ENCODE measurements at places on chromosomes 11 and 22. TPM values are rescaled to one million over a fixed set of nuclear protein-coding genes. Genes with fewer than 3 reads are reported as not detected.

DNA sequence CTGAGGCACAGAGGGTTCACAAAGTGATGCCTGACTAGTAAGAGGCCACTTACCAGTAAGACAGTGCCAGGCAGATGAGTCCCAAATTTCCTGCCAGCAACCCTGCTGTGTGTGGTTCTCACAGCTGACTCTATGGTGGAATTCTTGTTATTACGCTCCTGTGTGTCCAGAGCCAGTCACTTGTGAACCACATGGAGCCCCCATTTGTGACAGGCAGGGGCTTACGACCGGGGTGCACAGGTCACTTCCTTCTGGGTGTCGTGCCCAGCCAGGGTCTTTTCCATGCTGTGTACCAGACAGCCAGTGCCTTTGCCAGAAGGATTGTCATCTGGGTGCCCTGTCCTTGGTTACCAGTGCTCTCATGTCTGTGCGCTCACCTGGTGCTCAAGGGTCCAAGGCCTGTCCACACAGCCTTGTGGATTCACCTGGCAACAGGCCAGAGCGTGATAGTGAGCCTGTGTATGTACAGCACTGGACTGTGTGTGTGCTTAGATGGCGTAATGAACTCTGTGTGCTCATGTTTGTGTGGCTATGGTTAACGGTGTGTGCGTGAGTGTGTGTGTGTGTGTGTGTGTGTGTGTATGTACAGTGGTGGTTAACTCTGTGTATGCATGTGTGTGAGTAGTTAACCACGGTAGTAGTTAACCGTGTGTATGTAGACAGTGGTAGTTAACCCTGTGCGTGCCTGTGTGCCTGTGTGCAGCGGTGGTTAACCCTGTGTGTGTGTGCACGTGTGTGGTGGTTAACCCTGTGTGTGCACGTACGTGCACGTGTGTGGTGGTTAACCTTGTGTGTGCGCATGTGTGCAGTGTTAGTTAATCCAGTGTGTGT lies 18.6 kb downstream of the GRAMD4 start:
- no peak for DNase-seq

DNA sequence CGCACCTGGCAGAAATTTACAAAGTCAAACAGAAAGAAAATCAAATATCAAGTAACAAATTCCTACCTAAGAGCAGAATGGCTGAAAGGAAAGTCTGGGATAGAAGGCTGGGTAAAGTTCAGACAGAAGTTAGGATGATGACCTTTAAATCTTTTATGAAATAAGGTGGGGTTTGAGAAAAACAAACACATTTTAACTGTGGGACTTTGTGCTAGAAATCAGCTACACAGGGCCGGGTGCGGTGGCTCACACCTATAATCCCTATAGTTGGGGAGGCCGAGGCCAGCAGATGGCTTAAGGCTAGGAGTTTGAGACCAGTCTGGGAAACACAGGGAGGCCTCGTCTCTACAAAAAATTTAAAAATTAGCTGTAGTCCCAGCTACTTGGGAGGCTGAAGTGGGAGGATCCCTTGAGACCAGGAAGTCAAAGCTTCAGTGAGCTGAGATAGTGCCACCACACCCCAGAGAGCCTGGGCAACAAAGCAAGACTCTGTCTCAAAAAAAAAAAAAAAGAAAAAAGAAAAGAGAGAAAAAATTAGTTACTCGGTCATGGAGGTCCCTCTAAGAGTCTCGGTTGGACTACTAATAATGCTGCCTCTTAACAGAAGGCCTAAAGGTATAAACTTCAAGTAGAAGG lies 119.7 kb upstream of the BID start:
- DNase-seq: no peak

DNA sequence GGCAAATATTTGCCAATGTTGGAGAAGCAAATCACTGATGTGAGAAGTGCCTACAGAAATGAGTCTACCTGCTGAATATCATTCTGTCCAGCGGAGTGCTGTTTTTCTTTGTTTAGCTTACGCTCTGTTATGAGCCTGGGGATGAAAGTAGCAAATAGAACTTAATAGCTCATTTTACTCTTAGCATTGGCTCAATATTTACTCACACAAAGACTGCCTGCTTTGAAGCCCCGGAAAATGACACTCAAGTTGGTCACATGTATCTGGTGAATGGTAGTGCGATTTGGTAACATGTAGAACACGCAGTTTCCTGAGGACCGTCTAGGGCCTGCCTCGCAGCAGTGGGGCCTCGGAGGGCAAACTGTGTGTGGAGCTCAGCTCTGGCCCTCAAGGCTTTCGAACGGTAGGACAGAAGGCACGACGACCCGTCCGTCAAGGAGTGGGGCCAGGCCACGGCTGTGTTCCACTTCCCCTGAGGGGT lies 38.9 kb downstream of the TBC1D22A start:
- DNase-seq: no peak

DNA sequence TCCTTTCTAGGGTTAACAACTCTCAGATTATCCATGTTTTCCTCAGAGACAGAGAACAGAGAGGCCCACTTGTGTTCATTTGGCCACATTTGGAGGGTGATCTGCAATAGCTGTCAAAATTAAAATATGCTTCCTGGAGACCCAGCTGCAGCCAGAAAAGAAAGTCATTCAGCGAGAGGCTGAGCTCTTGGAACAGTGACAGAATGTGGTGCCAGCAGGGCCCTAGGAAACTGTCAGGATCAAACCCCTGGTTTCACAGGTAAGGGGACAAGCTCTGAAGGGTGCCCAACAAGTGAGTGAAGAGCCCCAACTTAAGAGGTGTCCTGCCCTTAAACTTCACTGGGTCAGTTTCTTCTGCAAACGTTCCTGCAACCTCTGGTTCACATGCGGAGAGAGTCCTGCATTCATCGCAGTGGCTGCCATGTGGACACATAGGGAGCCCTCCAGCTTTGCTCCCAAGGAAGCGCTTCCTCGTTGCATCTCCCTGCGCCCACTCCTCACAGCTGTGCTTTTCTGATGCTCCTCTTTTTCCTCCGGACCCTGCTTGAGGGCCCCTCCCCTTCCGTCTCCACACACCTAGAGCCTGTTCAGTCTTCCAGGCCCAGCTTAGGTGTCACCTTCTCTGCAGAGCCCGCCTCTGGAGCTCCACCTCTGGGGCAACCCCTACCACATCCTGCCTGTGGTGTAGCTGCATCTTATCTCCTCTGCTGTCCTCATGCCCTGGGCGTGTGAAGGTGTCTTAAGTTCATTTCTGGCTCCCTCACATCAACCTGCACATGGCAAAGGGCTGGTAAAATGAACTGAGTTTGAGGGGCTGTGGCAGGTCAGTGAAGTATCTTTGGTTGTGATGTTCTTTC lies 3.9 kb downstream of the UCP3 start:
- DNase-seq: no peak

DNA sequence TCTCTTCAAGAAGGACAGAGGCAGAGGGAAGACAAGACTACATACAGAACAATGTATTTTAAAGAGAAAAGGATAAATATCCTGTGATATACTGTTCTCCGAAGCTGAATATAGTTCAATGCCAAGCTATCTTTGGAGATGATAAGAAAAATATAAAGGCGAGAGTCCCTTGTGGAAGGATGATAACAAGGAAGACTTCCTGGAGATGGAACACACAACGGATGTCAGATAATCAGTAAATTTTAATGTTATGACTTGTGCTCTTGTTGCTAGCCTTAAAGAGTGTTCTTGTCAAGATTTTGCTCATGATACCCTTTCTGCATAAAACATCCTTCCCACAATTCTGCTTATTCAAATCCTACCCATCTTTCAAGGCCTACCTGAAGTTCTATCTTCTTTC lies 6.8 kb upstream of the CTR9 start:
- DNase-seq: no peak

Gene ZNRD2
- total RNA-seq: 56.1 TPM

Gene SCN4B
- total RNA-seq: 1.1 TPM

Data from omental fat pad (tissue), 4 donors.